Fibroblast of villous mesenchyme (primary cell): ENCODE measurements at places on chromosomes 4 and X. TPM values are rescaled to one million over a fixed set of nuclear protein-coding genes. Genes with fewer than 3 reads are reported as not detected.
A peak's percentile ranks its signal among the peaks of the same experiment; 100 is the strongest.

DNA sequence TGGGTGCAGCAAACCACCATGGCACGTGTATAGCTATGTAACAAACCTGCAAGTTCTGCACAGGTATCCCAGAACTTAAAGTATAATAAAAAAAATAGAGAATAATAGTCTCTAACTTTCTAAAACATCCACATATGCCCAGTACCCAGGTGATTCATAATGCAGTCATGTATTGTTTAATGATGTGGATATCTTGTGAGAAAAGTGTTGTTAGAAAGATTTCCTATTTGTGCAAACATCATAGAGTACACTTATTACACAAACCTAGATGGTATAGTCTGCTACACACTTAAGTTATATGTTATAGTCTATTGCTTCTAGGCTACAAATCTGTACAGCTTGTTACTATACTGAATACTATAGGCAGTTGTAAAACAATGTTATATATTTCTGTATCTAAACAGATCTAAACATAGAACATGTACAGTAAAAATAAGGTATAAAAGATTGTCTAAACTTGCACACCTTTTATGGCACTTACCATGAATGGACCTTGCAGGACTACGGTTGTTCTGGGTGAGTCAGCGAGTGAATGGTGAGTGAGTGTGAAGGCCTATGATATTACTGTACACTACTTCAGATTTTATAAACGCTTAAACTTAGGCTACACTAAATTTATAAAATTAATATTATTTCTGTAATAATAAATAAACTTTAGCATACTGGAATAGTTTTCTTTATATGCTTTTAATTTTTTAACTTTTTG is 232.2 kb upstream of the SLIT2 start:
- no peak for DNase-seq

GRCh38 chrX:118727686-118728339 is 407 bp downstream of the IL13RA1 start:
- peak; percentile 28 for DNase-seq

CLIC2 gene
- 1.3 and 2.6 TPM in 2 replicates for total RNA-seq

DNA sequence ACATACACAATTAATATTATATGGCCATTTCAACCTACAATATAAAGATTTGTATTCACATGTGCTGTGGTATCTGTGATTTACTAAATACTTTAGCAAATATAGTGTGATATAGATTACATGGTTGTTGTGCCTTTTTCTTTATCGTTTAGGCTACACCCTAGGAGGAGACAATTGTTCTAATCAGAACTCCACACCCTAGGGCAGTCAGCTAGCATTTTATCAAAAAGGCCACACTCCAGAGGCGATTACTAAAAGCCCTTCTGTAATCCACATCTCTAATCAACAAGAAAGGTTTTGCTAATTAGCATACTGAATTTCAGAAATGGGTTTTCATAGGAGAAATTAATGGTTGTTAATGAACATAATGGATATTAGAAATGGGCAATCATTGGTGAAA is 319.5 kb upstream of the NOCT start:
- DNase-seq, result no peak

DNA sequence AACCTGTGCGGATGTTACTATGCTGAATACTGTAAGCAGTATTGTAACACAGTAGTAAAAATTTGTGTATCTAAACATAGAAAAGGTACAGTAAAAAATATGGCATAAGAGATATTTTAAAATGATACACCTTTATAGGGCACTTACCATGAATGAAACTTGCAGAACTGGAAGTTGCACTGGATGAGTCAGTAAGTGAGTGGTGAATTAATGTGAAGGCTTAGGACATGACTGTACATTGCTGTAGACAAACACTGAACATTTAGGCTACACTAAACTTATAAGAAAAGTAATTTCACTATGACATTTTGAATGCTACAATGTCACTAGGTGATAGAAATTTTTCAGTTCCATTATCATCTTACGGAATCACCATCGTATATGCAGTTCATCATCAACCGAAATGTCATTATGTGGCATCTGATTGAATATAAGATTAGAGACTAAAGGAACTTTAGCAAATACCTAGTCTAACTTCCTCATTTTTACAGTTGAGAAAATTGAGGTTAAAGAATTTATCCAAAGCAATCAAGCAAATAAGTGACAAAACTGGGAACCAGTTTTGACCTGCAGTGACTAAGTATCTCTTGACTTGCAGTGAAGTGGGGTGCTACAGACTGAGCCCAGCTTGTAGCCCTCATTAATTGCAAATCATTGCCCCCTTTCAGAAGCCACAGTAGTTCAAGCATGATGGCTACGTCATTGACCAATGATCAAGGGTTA is 55.3 kb downstream of the EGF start:
- peak; percentile 11 for DNase-seq

GRCh38 chrX:150759568-150760416 is 66.6 kb downstream of the MTMR1 start:
- no peak for DNase-seq

DNA sequence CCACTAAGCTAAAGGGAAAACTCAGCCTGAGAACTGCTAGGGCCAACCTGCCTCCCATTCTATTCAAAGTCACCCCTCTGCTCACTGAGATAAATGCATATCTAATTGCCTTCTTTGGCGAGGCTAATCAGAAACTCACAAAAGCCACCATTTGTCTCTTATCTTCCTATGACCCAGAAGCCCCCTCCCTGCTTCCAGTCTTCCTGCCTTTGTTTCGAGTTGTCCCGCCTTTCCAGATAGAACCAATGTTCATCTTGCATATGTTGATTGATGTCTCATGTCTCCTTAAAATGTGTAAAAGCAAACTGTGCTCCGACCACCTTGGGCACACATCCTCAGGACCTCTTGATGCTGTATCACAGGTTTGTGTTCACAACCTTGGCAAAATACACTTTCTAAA is 459.8 kb downstream of the FSTL5 start:
- no peak for DNase-seq

- no peak for DNase-seq
Observed at GRCh38 chr4:148055844-148056243, 324.0 kb downstream of the ARHGAP10 start.

DNA sequence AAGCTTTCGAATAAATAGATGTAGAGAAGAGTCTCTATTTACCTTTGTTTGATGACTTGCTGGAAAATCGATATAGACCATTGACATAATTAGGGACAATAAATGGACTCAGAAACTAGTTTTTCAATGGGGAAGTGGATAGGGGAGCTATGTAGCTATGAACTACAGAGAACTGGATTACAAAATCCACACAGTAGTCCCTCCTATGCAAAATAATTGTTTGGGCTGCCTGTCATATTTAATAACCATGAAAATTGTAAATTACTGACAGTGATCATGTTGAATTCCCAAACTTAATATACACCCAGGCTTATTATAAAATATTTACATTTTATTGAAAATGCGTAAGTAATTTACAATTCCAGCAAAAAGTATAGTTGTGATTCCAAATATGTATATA is 333.1 kb upstream of the FAM241A start:
- no peak for DNase-seq

FAT4 gene
- total RNA-seq, result 35.1 and 44.9 TPM in 2 replicates

DNA sequence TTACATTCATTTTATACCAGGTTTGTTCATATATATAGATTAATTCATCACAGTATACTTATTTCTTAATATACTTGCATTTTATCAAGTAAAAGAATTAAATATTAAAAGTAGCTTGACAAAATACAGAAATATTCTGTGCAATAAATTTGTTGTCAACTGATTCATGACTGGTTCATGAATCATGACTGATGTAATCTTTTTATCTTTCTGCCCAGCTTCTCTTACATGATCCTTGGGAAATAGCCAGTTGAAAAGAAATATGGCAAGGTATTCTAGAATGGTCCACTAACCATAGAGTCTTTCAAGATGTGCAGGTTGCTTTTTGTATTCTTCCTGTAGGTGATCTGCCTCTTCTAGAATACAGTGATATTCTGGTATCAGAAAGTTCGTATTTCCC is 4.2 kb upstream of the CCNA2 start:
- DNase-seq, result no peak

DNA sequence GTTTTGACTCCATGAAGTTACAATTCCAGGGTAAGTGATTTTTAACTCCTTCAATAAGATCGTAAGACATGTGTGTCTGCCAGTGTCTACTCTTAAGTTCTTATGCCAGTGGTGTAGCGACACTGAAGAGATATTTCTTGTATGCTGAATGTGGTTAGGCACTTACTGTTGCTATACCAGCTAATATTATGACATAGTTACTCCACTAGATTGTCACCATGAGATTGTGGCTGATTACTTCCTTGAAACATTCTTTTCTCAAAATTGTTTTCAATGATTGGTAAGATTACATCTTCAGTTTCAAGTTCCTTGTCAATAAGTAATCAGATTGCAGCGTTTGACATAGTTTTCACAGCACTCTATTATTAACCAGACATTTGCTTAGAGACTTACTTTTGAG is 60.6 kb upstream of the PAGE5 start:
- no peak for DNase-seq

- no peak for DNase-seq
Observed at GRCh38 chrX:150038315-150038714, 100.0 kb upstream of the EOLA2 start.

RNF150 gene
- total RNA-seq, result 12.2 and 16.4 TPM in 2 replicates

DNA sequence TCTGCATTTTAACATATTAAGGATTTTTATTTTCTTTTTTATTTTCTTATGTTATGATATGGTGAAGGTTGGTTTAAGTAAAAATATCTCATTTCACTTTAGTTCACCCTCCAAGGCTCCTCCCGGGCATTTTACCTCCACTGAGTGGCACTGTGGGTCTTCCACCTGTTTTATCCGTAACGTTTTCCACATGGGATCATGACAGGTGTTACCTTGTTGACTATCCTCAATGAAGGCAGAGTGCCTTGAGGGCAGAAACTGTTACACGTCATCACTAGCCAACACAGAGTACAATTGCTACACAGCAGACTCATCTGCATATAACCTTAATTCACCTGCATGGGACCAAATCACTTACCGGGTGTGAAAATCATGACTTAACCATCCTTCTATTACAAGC is 105.8 kb downstream of the GEMIN8 start:
- DNase-seq, result no peak

- DNase-seq, result peak; percentile 49
Observed at GRCh38 chrX:140764401-140764919, 54.9 kb downstream of the LINC00632 start.

DNA sequence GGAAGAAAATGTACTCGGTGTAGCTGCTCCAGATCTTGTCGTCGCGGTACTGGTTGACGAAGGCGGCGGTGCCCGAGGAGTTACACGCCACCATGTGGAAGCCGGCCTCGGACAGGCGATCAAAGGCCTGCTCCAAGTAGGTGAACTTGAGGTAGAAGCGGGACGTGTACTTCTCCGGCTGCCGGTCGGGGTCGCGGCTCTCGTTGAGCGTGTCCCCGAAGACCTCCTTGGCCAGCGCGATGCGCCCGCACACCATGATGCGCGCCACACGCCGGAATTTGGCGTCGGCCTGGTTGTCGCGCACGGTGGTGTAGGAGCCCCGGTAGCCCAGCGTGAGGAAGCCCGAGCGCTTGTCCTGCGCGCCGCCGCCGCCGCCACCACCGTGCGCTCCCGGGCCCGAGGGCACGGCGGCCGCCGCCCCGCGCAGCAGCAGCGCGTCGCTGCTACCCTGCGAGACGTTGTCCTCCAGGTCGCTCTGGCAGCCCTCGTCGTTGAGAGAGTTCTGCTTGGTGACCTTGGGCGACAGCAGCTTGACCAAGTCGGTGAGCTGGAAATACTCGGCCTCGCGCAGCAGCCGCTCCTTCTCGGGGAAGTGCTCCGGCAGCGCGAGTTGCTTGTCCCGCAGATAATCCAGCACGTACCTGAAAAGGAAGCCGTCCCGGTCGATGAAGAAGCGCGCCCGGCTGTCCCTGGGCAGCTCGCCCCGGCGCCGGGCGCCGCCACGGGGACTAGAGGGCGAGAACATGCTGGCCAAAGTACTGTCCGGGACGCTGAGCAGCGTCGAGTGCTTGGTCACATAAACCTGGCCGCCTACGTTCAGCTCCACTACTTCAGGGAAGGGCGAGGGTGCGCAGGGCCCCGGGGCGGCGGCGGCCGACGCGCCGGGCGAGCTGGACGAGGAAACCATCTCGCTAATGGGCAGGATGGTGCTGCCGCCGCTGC is 775 bp downstream of the KCTD8 start:
- no peak for DNase-seq

- DNase-seq, result no peak
Observed at GRCh38 chrX:127466211-127466610, 586.0 kb downstream of the ACTRT1 start.

COPS4 gene
- total RNA-seq, result 101 and 106 TPM in 2 replicates

GRCh38 chrX:4661771-4662170 is 948.3 kb upstream of the PRKX start:
- DNase-seq, result peak; percentile 0

- no peak for DNase-seq
Observed at GRCh38 chr4:106694232-106694631, 325.7 kb upstream of the GIMD1 start.

DNA sequence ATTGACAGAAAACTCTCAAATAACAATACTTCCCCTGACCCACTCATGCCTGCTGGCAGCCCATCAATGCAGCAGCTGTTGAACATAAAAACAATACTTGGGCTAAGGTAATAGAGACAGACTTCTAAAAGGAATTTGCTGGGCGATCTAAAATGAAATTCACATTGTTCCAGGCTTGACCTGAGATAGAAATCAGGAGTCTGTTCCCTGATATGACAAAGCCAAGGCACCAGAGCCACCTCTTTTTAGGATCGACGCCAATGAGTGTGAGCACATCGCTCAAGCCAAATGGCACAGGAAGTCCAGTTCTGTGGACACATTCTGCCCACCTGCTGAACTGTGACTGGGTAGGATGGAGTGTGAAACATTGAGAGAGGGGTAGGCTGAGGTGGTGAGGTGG is 4.9 kb downstream of the SEPTIN11 start:
- no peak for DNase-seq

AVPR2 gene
- total RNA-seq, result under 0.01 TPM in 1 of 2 replicates, not detected in the other

PNMA3 gene
- under 0.01 TPM in 1 of 2 replicates, not detected in the other for total RNA-seq

PNCK gene
- total RNA-seq, result under 0.01 and 0.32 TPM in 2 replicates

AMTN gene
- total RNA-seq, result not detected in 2 replicates

PRPS1 gene
- total RNA-seq, result 34.1 and 76.9 TPM in 2 replicates

COX7B gene
- total RNA-seq, result 195 and 196 TPM in 2 replicates

DNA sequence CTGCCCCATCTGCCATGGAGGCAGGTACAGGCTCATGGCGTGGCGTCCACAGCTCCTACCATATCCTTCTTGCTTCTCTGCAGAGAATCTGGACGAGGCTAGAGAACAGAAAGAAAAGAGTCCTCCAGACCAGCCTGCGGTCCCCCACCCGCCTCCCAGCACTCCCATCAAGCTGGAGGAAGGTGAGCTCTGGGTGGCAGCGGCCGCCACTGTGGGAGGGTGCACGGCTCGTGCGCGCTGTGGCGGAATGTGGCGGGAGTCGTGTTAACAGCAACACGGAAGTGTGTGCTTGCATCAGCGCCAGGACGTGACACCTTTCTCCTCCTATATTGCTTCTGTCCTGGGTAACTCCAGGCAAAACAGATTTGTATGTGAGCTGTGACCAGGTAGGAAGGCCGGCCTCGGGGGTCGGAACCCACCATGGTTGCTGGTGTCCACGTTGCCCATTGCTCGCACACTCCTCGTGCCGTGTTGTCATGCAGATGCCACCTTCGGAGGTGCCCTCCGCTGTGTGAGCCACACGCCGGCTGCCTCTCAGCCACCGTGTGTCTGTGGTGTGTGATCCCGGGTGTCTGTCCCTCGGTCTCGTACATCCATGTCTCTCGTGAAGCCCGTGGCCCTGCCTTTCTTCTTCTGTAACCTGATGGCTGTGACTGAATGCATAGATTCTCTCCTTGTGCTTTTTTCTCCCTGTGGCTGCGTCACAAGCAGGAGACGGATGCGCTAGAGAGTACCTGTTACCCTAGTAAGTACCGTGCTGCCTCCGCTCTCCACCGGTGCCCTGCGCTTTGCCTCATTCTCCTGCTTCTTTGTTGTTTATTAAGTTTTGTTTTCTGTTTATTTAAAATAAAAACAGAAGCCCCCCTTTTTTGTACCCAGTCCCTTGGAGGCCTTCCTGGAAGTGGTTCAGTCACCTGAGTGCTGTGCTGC is 37.0 kb downstream of the NOP14 start:
- no peak for DNase-seq

WDR17 gene
- 0.64 and 0.86 TPM in 2 replicates for total RNA-seq
